Upper lobe of right lung (tissue), 1 donor: ENCODE measurements at places on chromosomes 11 and 22.

- peaks cover 23% of the 10 kb centered on the region for H3K4me1 ChIP-seq
- no peaks in the 10 kb centered on the region for H3K27me3 ChIP-seq
- no peak for DNase-seq
- no peak overlapping the region for H3K27ac ChIP-seq
Measured at GRCh38 chr22:20395907-20396287, 1.9 kb downstream of the ZNF74 start.

DNA sequence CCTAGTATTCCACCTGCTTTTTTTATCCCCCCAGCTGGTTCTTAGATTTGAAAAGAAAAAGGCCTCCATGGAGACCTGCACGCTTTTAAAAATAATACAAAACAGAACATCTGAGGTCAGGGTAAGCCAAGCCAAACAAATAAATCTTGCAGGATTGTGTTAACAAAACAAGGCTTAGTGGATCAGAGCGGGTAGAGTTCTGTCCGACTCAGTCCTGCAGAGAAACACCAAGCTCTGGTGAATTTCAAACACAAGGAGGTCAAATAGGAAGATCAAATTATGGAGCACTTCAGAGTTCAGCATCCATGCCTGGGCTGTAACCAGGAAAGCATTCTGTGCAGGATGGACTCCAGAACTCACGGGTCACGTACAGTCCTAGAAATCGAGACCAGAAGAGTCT, 86.9 kb downstream of the SYN3 start:
- H3K4me3 ChIP-seq, result no peak overlapping the region
- DNase-seq, result no peak
- H3K36me3 ChIP-seq, result no peaks in the 10 kb centered on the region
- H3K27me3 ChIP-seq, result no peaks in the 10 kb centered on the region
- no peak overlapping the region for H3K27ac ChIP-seq
- peaks cover 8% of the 10 kb centered on the region for H3K4me1 ChIP-seq

DNA sequence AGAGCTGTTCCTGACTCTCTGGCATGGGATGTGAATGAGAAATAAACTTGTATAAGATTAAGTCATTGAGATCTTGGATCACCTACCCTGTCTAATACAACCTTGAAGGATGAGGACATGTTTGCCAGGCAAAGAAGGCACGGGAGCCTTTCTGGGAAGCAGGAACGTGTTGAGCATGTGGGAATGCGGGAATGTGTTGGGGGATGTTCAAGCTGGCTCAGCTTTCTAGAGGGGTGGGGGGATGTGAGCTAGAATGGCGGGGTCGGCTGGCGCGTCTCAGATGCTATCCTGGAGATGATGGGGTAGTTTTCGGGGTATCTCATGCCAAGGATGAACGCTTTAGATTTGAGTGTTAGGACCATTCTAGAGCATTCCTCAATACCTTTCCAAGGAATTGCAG, 227.1 kb downstream of the DSCAML1 start:
- no peaks in the 10 kb centered on the region for H3K4me1 ChIP-seq
- no peak overlapping the region for H3K4me3 ChIP-seq
- no peak overlapping the region for H3K27ac ChIP-seq
- H3K36me3 ChIP-seq, result no peaks in the 10 kb centered on the region

GRCh38 chr11:27635567-27636037, 64.7 kb downstream of the BDNF start:
- no peaks in the 10 kb centered on the region for H3K36me3 ChIP-seq
- no peak overlapping the region for H3K27ac ChIP-seq
- no peak overlapping the region for H3K4me3 ChIP-seq
- no peaks in the 10 kb centered on the region for H3K4me1 ChIP-seq
- no peaks in the 10 kb centered on the region for H3K27me3 ChIP-seq
